Cardiac muscle cell (in vitro differentiated cells and primary cell): ENCODE measurements at places on chromosomes 7 and 10. TPM values are rescaled to one million over a fixed set of nuclear protein-coding genes. Genes with fewer than 3 reads are reported as not detected.

DNA sequence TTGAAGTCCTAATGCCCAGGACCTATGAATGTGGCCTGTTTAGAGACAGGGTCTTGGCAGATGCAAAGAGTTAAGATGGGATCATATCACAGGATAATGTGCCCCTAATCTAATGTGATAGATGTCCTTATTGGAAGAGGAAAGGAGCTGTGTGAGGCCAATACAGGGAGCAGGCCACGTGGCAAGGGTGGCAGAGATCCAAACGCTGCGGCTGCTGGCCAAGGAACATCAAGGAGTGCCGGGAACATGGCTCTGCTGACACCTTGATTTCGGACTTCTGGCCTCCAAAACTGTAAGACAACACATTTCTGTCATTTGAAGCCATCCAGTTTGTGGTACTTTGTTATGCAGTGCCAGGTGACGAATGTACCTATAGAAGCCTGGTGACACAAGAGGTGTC lies 37.7 kb upstream of the EZH2 start:
- H3K4me3 ChIP-seq, result no peak overlapping the region
- DNase-seq, result no peak
- H3K36me3 ChIP-seq, result no peaks in the 10 kb centered on the region
- H3K27ac ChIP-seq, result no peak overlapping the region
- peaks cover 4% of the 10 kb centered on the region for H3K4me1 ChIP-seq

DNA sequence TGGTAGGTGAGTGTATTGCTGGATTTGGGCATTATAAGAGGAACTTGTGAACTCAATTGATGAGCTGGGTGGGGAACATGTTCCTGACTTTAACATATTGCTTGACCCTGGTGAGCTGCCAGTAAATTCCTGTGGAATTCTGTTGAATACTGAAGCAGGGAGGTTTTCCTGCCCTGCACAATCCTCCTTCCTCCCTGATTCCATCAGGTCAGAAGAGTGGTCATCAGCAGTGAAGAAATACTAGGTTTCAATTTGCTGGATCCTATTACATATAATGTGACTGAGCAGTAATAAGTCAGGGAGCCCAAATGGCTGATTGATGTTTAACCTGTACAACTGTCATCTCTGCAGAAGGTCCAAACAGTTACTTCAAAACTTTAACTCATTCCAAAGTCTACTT lies 581.2 kb downstream of the SUGCT start:
- no peak overlapping the region for H3K27ac ChIP-seq
- H3K4me1 ChIP-seq, result peaks cover 30% of the 10 kb centered on the region
- no peak overlapping the region for H3K4me3 ChIP-seq
- DNase-seq, result peak; percentile 48
- H3K36me3 ChIP-seq, result no peaks in the 10 kb centered on the region

DNA sequence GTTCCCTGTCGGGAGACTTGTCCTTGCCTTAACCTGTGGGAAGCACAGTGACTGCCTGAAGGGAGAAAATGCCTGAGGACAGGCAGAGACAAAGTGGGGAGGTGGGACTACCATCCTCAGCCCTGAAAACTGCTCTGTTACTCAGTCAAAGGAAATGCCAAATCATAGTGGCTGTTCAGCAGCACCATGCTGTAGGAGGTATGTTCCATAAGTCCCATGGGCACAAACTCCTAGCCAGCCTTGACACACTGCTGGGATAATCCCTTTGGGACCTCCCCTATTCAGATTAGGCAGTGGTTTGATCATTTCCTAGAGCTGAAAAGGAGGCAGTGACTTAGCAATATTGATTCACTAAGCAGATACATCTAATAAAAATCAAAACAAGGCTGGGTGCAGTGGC lies 80.1 kb downstream of the MCU start:
- no peak for DNase-seq
- no peak overlapping the region for H3K4me3 ChIP-seq
- no peaks in the 10 kb centered on the region for H3K27me3 ChIP-seq
- no peaks in the 10 kb centered on the region for H3K36me3 ChIP-seq
- H3K4me1 ChIP-seq, result no peaks in the 10 kb centered on the region
- no peak overlapping the region for H3K27ac ChIP-seq

- no peak overlapping the region for H3K4me3 ChIP-seq
- no peaks in the 10 kb centered on the region for H3K27me3 ChIP-seq
- H3K27ac ChIP-seq, result no peak overlapping the region
- DNase-seq, result no peak
- no peaks in the 10 kb centered on the region for H3K4me1 ChIP-seq
- H3K36me3 ChIP-seq, result peaks cover 13% of the 10 kb centered on the region
Observed at GRCh38 chr7:128091106-128091505, 59.9 kb upstream of the LRRC4 start.

GRCh38 chr10:124665091-124665490 lies 79.1 kb downstream of the FAM53B start:
- H3K4me1 ChIP-seq, result peaks cover 12% of the 10 kb centered on the region
- no peak for DNase-seq
- H3K4me3 ChIP-seq, result no peak overlapping the region
- no peaks in the 10 kb centered on the region for H3K36me3 ChIP-seq
- H3K27ac ChIP-seq, result no peak overlapping the region
- no peaks in the 10 kb centered on the region for H3K27me3 ChIP-seq

DNA sequence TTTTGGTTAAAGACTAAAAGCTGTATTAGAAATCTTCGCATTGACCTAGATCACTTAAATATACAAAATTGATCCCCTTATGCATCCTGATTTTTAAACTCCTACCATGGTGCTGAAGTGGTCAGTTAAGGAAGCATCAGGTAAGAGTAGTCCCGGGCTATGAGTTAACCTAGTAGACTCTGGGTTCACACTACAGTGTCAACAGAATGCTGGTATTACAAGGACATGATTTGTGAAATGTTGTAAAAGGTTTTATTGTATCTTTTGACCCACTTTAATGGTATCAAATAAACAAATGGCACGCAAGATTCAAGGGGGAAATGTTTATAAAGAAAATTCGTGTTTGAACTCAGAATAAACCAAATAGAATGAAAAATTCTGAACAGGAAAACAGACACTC lies 36.8 kb downstream of the RTKN2 start:
- no peak overlapping the region for H3K4me3 ChIP-seq
- H3K4me1 ChIP-seq, result no peaks in the 10 kb centered on the region
- no peaks in the 10 kb centered on the region for H3K27me3 ChIP-seq
- H3K27ac ChIP-seq, result no peak overlapping the region
- DNase-seq, result no peak

GRCh38 chr7:29319719-29320521 lies 125.3 kb downstream of the CHN2 start:
- H3K27me3 ChIP-seq, result peaks cover 3% of the 10 kb centered on the region
- no peaks in the 10 kb centered on the region for H3K36me3 ChIP-seq
- H3K4me1 ChIP-seq, result peaks cover 4% of the 10 kb centered on the region

- no peaks in the 10 kb centered on the region for H3K36me3 ChIP-seq
- peaks cover 18% of the 10 kb centered on the region for H3K4me1 ChIP-seq
- no peak overlapping the region for H3K4me3 ChIP-seq
Observed at GRCh38 chr10:61627266-61627665, 35.5 kb upstream of the CABCOCO1 start.

GRCh38 chr7:142802301-142802700 lies 31.5 kb downstream of the PRSS2 start:
- H3K36me3 ChIP-seq, result no peaks in the 10 kb centered on the region
- no peak overlapping the region for H3K4me3 ChIP-seq
- DNase-seq, result no peak
- peaks cover 39% of the 10 kb centered on the region for H3K27me3 ChIP-seq
- H3K27ac ChIP-seq, result no peak overlapping the region

DNA sequence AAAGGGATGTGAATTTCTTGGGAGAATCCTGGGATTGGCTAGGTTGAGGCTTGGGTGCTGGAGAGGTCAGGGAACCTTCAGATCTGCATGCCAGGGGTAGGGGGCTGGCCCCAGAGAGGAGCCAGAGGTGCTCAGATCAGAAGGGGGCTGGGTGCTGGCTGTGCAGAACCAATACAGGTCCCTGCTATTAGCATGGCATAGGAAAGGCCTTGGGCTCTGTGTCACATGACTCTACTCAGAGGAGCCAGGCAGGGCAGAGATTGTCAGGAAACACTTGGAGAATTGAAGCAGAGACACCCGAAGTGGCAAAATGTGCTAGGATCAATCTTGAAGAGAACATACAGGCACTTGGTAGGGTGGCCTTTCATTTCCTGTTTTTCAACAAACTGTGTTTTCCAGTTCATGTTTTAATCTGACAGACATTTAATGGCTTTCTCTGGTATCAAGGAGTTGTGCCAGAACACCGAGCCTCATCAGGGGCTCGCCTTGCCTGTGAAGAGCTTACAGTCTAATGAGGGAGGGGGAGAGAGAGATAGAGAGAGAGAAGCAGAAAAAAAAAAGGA lies 498.9 kb downstream of the RPS24 start:
- no peak for DNase-seq
- no peak overlapping the region for H3K4me3 ChIP-seq
- H3K27ac ChIP-seq, result no peak overlapping the region
- H3K4me1 ChIP-seq, result no peaks in the 10 kb centered on the region
- no peaks in the 10 kb centered on the region for H3K36me3 ChIP-seq

- H3K27me3 ChIP-seq, result no peaks in the 10 kb centered on the region
- no peak overlapping the region for H3K27ac ChIP-seq
- H3K36me3 ChIP-seq, result peaks cover 6% of the 10 kb centered on the region
- H3K4me1 ChIP-seq, result peaks cover 7% of the 10 kb centered on the region
Observed at GRCh38 chr7:30080818-30081217, 52.6 kb downstream of the PLEKHA8 start.

The LIPN gene
- not detected in 2 replicates for polyA plus RNA-seq

DNA sequence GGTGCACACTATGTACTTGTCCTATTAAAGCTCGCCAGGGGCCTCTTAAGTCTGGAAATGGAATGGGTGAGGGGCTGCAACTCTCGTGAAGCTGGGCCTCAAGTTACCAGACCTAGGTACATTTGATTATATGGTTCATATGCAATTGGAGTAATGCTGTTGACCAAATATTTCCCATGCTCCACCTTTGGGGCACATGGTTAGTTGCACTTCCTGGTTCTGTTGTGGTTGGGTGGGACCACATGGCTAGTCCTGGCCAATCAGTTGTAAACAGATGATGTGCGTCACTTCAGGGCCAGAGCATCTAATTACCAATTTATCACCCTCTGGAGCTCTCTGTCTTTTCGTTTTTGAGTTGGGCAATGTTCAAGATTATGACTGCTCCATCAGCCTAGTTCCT lies 39.5 kb upstream of the OPN4 start:
- H3K4me3 ChIP-seq, result no peak overlapping the region
- H3K4me1 ChIP-seq, result no peaks in the 10 kb centered on the region
- DNase-seq, result no peak
- H3K27ac ChIP-seq, result no peak overlapping the region

The SLC18A3 gene
- polyA plus RNA-seq, result not detected in 2 replicates

The IFIT1B gene
- 0.31 and 0.99 TPM in 2 replicates for polyA plus RNA-seq

GRCh38 chr7:64639267-64640001 lies 26.5 kb upstream of the ZNF107 start:
- DNase-seq, result no peak
- H3K4me1 ChIP-seq, result no peaks in the 10 kb centered on the region
- no peak overlapping the region for H3K27ac ChIP-seq
- no peaks in the 10 kb centered on the region for H3K27me3 ChIP-seq
- H3K4me3 ChIP-seq, result no peak overlapping the region

The AGBL3 gene
- 3.8 and 6.6 TPM in 2 replicates for polyA plus RNA-seq

The GRID2IP gene
- 0.06 and 0.11 TPM in 2 replicates for polyA plus RNA-seq

GRCh38 chr10:66307826-66308225 lies 618.0 kb upstream of the LRRTM3 start:
- no peak for DNase-seq
- H3K27me3 ChIP-seq, result no peaks in the 10 kb centered on the region
- H3K4me1 ChIP-seq, result no peaks in the 10 kb centered on the region
- H3K27ac ChIP-seq, result no peak overlapping the region
- no peaks in the 10 kb centered on the region for H3K36me3 ChIP-seq
- no peak overlapping the region for H3K4me3 ChIP-seq

DNA sequence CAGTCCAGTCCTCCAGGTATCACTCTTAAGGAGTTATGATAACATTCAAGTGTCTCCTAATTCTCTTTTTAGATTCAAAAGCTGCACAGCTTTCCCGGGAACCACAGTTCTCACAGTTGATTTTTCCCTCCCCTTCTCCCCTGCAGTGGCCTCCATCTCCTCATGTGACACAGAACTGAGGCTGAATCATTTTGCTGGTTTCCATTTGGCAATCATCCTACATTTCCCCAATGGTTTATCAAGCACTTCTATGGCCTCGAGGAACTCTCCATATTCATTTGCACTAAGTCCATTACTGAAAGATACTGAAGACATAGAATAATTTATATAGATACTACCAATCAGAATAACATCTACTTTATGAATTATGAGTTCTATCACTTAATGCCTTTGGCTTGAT lies 484.9 kb downstream of the GPAM start:
- no peak overlapping the region for H3K27ac ChIP-seq
- DNase-seq, result no peak
- H3K36me3 ChIP-seq, result no peaks in the 10 kb centered on the region
- H3K4me3 ChIP-seq, result no peak overlapping the region

GRCh38 chr7:43077732-43078391 lies 34.6 kb upstream of the HECW1 start:
- no peaks in the 10 kb centered on the region for H3K4me1 ChIP-seq
- no peak overlapping the region for H3K4me3 ChIP-seq
- H3K27ac ChIP-seq, result no peak overlapping the region
- DNase-seq, result peak; percentile 64

GRCh38 chr7:129084801-129085551 lies 30.1 kb upstream of the TNPO3 start:
- no peak overlapping the region for H3K4me3 ChIP-seq
- no peak overlapping the region for H3K27ac ChIP-seq
- no peaks in the 10 kb centered on the region for H3K27me3 ChIP-seq
- no peaks in the 10 kb centered on the region for H3K36me3 ChIP-seq
- no peak for DNase-seq

DNA sequence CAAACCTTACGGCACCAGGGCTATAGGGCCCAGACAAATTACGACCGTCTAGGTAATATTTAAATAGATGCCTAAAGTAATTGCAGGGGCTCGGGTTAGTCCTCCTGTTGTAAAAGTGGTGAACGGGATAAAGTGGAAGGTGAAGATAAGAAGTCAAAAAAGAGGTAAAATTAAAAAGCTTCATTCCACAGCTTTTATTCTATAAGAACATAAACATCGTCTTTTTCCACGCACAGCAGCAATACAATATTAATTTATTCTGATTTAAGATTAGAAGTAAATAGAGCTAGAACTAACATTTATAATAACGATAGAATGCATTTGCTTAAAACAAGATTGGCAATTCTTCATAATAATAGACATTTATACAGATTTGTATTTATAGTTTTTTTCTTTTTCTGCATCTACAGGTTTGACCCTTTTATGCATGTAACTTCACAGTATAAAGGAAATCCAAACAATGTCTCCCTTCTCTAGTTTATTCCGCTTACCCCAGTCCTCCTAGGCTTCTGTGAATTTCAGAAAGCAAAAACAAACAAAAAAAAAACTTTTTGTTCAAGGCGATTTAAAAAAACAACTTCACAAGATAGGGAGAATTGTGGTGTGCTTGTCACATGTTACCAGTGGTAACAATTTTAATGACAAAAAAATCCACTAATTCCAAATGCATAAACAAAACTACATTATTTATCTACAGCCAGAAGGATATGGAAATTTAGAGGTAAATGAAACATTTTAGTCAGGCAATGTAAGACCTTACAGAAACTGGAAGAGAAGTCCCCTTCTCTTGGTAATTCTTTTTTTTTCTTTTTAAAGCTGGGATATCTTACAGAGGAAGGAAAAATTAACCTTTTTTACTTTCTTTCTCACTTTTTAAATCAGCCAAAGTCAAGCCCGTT lies 3.4 kb downstream of the HOXA10 start:
- no peaks in the 10 kb centered on the region for H3K36me3 ChIP-seq
- H3K27ac ChIP-seq, result no peak overlapping the region
- H3K4me1 ChIP-seq, result peaks cover 3% of the 10 kb centered on the region
- H3K27me3 ChIP-seq, result peaks cover 100% of the 10 kb centered on the region
- DNase-seq, result no peak
- H3K4me3 ChIP-seq, result no peak overlapping the region

GRCh38 chr10:19816411-19817230 lies at the start of gene PLXDC2:
Gene PLXDC2, plus strand, starts transcription at chr10:19816432.
- peak within 1 kb of the TSS; percentile 83 for H3K4me3 ChIP-seq
- H3K27me3 ChIP-seq, result no peaks in the 10 kb centered on the region
- peaks cover 4% of the 10 kb centered on the region for H3K4me1 ChIP-seq
- H3K27ac ChIP-seq, result peak within 1 kb of the TSS; percentile 64
- H3K36me3 ChIP-seq, result no peaks in the 10 kb centered on the region
